ENCODE measurements at places on chromosomes 4 and X. TPM values are rescaled to one million over a fixed set of nuclear protein-coding genes. Genes with fewer than 3 reads are reported as not detected.

DNA sequence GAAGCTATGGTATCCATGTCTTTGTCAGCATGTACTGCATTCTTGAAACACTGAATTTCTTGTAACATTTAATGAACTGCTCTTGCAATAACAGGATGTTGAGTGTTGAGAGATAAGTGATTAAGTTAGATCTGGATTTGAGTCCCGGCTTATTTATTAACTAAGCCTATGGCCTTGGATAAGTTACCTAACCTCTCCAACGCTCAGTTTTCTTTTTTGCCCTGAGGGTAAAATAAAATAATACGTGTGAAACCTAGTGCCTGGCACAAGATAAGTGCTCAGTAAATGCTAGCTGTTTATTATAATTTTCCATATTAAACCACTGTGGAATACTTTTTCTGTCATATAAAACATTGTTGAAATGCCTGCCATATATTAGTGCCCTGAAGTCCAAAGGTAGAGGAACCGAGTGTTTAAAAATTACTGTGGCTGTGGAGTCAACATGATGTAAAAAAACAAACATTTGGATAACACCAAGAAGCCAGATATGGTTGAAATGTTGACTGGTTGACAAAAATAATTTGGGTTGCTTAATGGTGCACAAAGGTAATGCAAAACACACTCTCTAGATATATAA is 58.6 kb upstream of the ALB start:
- no peak for DNase-seq

DNA sequence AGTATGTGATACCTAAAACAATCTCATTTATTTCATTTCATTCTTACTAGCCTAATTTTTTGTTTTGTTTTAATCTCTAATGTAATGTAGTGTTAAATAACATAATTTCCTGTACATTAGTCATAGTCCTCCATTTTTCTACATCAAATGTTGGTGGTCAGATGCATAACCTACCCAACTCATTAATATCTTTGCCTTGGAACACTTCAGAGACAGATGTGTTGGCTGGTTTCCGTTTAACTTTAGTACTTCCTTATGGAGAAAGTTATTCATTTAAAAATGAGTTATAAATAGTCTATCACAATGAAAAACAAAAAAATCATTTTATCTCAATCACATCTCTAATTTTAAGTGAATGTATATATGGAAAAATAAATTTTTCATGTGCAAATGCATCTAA is 190.2 kb downstream of the ANTXR2 start:
- DNase-seq, result no peak

DNA sequence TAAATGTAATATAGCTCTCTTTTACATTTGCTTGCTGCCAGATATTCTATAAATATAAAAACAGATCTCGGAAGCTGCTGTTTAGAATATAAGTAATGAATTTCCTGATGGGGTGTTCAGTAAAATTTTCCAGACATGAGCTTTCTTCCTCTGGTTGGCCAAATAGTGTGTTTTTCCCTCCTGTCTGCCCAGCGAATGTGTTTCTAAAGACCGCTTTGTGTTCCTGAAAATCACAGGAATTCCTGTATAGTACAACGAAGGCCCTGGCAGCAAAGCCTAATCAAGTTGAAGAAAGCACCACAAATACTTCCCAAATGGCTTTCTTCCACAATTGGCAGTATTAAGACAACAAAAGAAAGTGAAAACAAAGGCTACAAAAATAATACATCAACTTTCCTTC is 494.1 kb downstream of the INPP4B start:
- no peak for DNase-seq

GRCh38 chr4:113905301-113905700 is 74.1 kb downstream of the ARSJ start:
- no peak for DNase-seq

GRCh38 chrX:104567506-104567905 is 1.5 kb downstream of the IL1RAPL2 start:
- DNase-seq, result no peak

- no peak for DNase-seq
Observed at GRCh38 chr4:172515266-172515879, 653.2 kb upstream of the GALNT7 start.

Gene CENPVL1
- total RNA-seq, result not detected

Gene CNGA1
- not detected for total RNA-seq

Gene SSX2B
- total RNA-seq, result not detected

Gene FGF16
- not detected for total RNA-seq

Gene ADH1C
- total RNA-seq, result 3.5 TPM
